ENCODE measurements at places on chromosomes 6 and 20. TPM values are rescaled to one million over a fixed set of nuclear protein-coding genes. Genes with fewer than 3 reads are reported as not detected.

The NT5E gene
- total RNA-seq = 258 TPM

The SYCP2L gene
- not detected for total RNA-seq

The TGM3 gene
- total RNA-seq = not detected

The AURKA gene
- total RNA-seq = 57.6 TPM

The TAGAP gene
- total RNA-seq = 0.07 TPM

The CRIP3 gene
- not detected for total RNA-seq

The SMLR1 gene
- total RNA-seq = not detected

The FBXL4 gene
- 7.9 TPM for total RNA-seq
